CD8-positive, alpha-beta memory T cell (primary cell): ENCODE measurements at places on chromosomes 7 and 10. TPM values are rescaled to one million over a fixed set of nuclear protein-coding genes. Genes with fewer than 3 reads are reported as not detected.

Gene NXPH1
- not detected for total RNA-seq

DNA sequence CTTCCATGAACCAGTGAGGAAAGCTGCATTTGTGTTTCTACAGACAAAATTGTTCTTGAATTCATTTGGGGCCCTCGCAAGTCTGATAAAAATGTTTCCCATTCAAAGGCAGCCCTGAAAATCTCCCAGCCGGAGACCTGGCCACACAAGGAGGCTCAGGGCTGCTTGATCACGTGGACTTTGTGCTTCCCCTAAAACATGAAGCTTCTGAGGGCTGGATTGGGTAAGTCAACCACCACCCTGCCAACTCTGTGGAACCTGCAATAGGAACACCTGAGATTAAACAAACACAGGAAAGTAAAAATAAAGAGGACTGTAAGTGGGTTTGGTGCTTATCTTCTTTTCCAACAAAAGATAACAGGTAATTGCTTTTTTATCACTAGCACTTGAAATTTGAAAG is 133.8 kb downstream of the C10orf90 start:
- no peaks in the 10 kb centered on the region for H3K36me3 ChIP-seq
- no peaks in the 10 kb centered on the region for H3K4me1 ChIP-seq
- H3K27me3 ChIP-seq = no peaks in the 10 kb centered on the region
- H3K27ac ChIP-seq = no peak overlapping the region
- no peak for DNase-seq

GRCh38 chr10:71285180-71285545 is 33.9 kb upstream of the SLC29A3 start:
- H3K27ac ChIP-seq = no peak overlapping the region
- no peaks in the 10 kb centered on the region for H3K27me3 ChIP-seq
- no peaks in the 10 kb centered on the region for H3K36me3 ChIP-seq
- no peak for DNase-seq
- H3K4me1 ChIP-seq = no peaks in the 10 kb centered on the region

Gene PALD1
- total RNA-seq = 0.20 TPM

DNA sequence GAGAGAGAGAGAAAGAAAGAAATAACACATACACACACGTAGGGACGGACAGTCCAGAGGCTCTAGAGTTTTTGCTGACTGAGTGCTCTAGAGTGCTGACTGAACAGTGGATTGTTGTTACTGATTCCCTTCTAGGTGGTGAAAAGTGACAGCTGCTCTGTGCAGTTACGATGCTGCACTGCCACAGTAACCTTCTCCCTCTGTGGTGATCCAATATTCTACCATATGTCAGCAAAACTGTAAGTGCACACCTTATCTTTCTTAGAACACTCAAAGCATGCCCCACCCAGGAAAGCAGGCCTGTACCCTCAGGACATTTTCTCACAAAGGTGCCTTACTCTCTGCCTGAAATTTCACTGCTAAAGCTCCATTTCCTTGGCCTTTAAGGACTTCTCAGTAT is 1023.5 kb downstream of the TYW1 start:
- no peaks in the 10 kb centered on the region for H3K36me3 ChIP-seq
- H3K4me1 ChIP-seq = no peaks in the 10 kb centered on the region
- no peak overlapping the region for H3K27ac ChIP-seq
- H3K27me3 ChIP-seq = no peaks in the 10 kb centered on the region

Gene SLC16A9
- 0.31 TPM for total RNA-seq

Gene HMX2
- total RNA-seq = not detected

- H3K36me3 ChIP-seq = no peaks in the 10 kb centered on the region
- no peak overlapping the region for H3K4me3 ChIP-seq
- H3K27ac ChIP-seq = no peak overlapping the region
Observed at GRCh38 chr10:116158036-116158435, 115.0 kb downstream of the GFRA1 start.

Gene CYP2C8
- not detected for total RNA-seq

DNA sequence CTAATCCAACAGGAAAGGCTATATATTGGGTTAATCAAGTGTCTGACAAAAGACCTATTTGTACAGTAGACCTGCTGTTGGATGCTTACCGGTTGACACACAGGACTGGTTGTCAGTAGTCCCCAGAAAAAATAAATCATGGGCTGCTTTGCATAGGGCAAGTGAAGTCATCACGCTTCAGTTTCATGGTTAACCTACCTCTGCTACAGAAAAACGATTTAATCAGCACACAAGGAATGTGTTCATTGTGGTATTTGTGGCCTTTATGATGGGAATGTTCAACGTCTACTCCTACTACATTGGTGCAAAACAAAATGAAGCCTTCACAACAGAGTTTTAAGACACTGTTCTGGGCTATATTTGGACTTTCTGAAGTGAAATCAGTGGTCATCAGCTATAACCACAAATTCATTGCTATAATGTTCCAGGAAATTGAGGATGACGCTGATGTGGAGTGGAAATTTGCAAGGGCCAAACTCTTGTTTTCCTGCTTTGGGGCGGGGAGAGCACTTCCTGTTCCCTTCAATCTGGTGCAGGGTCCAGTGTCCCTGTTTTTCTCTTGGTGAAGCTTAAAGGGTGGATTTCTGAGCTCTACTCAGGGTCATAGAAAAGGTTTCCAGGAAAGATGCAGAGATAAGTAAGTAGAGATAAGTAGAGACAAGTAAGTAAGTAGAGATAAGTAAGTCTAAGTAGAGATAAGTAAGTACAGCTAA is 39.3 kb upstream of the GGCT start:
- no peak overlapping the region for H3K27ac ChIP-seq
- DNase-seq = no peak
- H3K4me1 ChIP-seq = no peaks in the 10 kb centered on the region
- H3K27me3 ChIP-seq = no peaks in the 10 kb centered on the region
- no peak overlapping the region for H3K4me3 ChIP-seq
- H3K36me3 ChIP-seq = no peaks in the 10 kb centered on the region

- H3K27me3 ChIP-seq = no peaks in the 10 kb centered on the region
- no peak for DNase-seq
- no peak overlapping the region for H3K4me3 ChIP-seq
- no peak overlapping the region for H3K27ac ChIP-seq
- no peaks in the 10 kb centered on the region for H3K4me1 ChIP-seq
- no peaks in the 10 kb centered on the region for H3K36me3 ChIP-seq
Observed at GRCh38 chr10:118986815-118987790, 42.4 kb upstream of the NANOS1 start.

Gene ZDHHC6
- total RNA-seq = 49.3 TPM

Gene KEL
- 0.20 TPM for total RNA-seq

Gene WDR37
- total RNA-seq = 15.8 TPM

Gene SLC26A4
- total RNA-seq = 0.78 TPM

- H3K36me3 ChIP-seq = no peaks in the 10 kb centered on the region
- no peaks in the 10 kb centered on the region for H3K27me3 ChIP-seq
- no peak overlapping the region for H3K4me3 ChIP-seq
- no peaks in the 10 kb centered on the region for H3K4me1 ChIP-seq
Observed at GRCh38 chr10:49237985-49238384, 49.8 kb upstream of the TMEM273 start.

DNA sequence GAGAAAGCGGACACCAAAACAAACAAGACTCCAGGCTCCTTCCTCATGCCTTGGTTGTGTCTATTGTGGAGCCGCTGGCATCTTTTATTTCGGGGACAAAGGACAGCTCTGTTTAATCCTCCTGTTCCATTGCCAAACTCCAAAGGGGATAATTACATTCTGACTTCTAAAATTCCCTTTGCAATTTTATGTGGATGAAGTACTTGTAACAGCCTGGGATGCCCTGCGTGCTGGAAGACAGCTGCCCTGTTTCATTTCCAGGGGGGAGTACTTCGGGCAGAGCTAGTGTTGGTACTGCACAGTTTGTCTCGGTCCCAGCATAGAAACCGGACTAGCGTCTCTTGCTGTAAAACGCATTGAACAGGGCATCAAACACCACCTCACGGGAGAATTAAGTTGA is 90.9 kb downstream of the BAMBI start:
- H3K4me3 ChIP-seq = no peak overlapping the region
- H3K36me3 ChIP-seq = no peaks in the 10 kb centered on the region
- DNase-seq = no peak
- no peaks in the 10 kb centered on the region for H3K27me3 ChIP-seq
- no peaks in the 10 kb centered on the region for H3K4me1 ChIP-seq

GRCh38 chr7:91367812-91368578 is 103.8 kb downstream of the FZD1 start:
- no peaks in the 10 kb centered on the region for H3K36me3 ChIP-seq
- no peak overlapping the region for H3K4me3 ChIP-seq
- no peak for DNase-seq
- no peak overlapping the region for H3K27ac ChIP-seq

GRCh38 chr7:99098286-99098823 is 45.6 kb downstream of the SMURF1 start:
- no peaks in the 10 kb centered on the region for H3K4me1 ChIP-seq
- H3K36me3 ChIP-seq = no peaks in the 10 kb centered on the region
- no peak for DNase-seq

Gene ALDH18A1
- total RNA-seq = 89.6 TPM

DNA sequence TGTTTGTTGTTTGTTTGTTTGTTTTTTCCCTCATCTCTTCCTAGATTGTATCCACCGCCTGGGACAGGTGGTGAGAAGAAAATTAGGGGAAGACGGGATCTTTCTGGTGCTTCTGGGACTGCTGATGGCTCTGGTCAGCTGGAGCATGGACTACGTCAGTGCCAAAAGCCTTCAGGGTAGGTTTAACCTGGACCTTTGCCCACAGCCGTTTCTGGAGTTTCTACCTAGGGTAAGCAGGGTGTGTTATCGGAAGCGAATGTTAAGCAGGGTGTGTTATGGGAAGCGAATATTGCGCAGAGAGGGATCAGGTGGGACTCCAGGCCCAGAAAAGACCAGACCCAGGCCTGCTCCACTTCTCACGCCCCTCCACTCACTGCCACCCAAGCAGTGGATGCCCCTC is 4.7 kb downstream of the CLCN1 start:
- H3K4me1 ChIP-seq = no peaks in the 10 kb centered on the region
- no peaks in the 10 kb centered on the region for H3K36me3 ChIP-seq
- no peaks in the 10 kb centered on the region for H3K27me3 ChIP-seq
- no peak for DNase-seq

Gene CRYGN
- not detected for total RNA-seq

- no peak overlapping the region for H3K27ac ChIP-seq
- H3K36me3 ChIP-seq = no peaks in the 10 kb centered on the region
- H3K4me1 ChIP-seq = no peaks in the 10 kb centered on the region
- no peaks in the 10 kb centered on the region for H3K27me3 ChIP-seq
Observed at GRCh38 chr10:95711492-95711891, 17.8 kb upstream of the TCTN3 start.

Gene PAX4
- total RNA-seq = not detected

Gene CTNNA3
- total RNA-seq = not detected

Gene NPY4R2
- not detected for total RNA-seq

GRCh38 chr10:85922356-85923129 is 444.1 kb downstream of the GRID1 start:
- no peak for DNase-seq
- H3K4me1 ChIP-seq = no peaks in the 10 kb centered on the region
- no peak overlapping the region for H3K4me3 ChIP-seq
- H3K36me3 ChIP-seq = no peaks in the 10 kb centered on the region

DNA sequence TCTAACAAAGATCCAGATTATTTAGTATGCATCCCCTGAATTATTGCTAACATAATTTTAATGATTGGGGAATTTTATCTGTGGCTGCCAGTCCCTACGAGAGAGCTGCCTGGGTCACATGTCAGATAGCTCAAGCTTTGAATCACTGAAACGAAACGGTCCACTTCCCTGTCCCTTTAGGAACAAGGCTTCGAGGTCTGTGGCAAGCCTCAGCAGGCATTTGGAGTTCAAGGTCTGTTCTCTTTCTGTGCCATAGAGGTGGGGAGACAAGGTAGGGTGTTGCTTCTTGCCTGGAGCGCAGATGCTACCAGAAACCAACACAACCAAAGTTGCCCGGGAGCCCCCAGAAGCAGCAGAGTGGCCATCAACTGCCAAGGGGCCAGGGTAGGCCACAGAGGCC is 13.9 kb upstream of the SH2D4B start:
- no peak for DNase-seq
- no peaks in the 10 kb centered on the region for H3K27me3 ChIP-seq
- no peaks in the 10 kb centered on the region for H3K36me3 ChIP-seq
- no peak overlapping the region for H3K27ac ChIP-seq
- peaks cover 54% of the 10 kb centered on the region for H3K4me1 ChIP-seq
- H3K4me3 ChIP-seq = no peak overlapping the region

Gene ADRB1
- total RNA-seq = 0.49 TPM

GRCh38 chr7:47771990-47772360 is 176.3 kb downstream of the PKD1L1 start:
- no peak for DNase-seq
- no peaks in the 10 kb centered on the region for H3K4me1 ChIP-seq
- H3K4me3 ChIP-seq = no peak overlapping the region
- no peaks in the 10 kb centered on the region for H3K36me3 ChIP-seq
- H3K27me3 ChIP-seq = no peaks in the 10 kb centered on the region

Gene HMX3
- total RNA-seq = not detected

Gene LRGUK
- total RNA-seq = 0.31 TPM

Gene HTR5A
- not detected for total RNA-seq

DNA sequence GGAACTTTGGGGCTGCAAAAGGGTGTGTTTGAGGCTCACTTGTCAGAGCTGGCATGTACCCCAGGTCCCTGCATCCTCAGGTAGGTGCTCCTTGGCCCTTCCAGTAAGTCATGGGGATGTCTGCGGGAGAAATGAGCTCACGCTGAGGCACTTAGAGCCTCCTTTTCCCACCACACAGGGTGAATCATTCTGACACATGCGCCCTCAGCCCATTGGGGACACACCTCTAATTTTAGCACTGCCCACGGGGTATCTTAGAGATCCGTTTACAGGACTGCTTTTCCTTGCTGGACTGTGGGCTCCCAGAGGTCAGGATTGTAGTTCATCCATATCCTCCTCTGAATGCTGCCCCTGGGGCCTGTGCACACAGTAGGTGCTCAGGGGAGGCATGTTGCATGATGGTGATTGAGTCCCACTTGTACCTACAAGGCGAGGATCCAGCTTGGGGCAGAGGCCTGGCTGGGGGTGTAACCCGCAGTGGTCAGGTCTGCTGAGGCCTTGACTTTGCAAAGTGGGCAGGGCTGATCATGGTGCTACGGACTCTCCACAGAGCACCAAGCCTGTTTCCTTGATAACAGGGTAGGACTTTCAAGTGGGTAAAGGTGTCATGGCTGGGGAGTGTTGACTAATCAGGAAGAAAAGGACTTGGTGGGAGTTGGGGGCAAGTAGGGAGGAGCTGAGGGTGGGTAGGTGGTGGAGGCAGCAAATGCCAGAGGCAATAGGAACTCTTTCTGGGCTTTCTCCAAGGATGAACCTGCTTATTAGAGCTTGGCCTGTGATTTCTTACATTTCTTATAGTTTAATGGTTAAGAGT is 5.8 kb downstream of the TSPAN15 start:
- no peak overlapping the region for H3K4me3 ChIP-seq
- no peaks in the 10 kb centered on the region for H3K27me3 ChIP-seq
- no peaks in the 10 kb centered on the region for H3K36me3 ChIP-seq
- no peaks in the 10 kb centered on the region for H3K4me1 ChIP-seq
- H3K27ac ChIP-seq = no peak overlapping the region
- no peak for DNase-seq

- no peaks in the 10 kb centered on the region for H3K4me1 ChIP-seq
- H3K36me3 ChIP-seq = no peaks in the 10 kb centered on the region
- H3K27me3 ChIP-seq = no peaks in the 10 kb centered on the region
- no peak overlapping the region for H3K4me3 ChIP-seq
- H3K27ac ChIP-seq = no peak overlapping the region
Observed at GRCh38 chr7:79227044-79227443, 226.4 kb downstream of the MAGI2 start.

- H3K27ac ChIP-seq = no peak overlapping the region
- DNase-seq = no peak
- H3K4me3 ChIP-seq = no peak overlapping the region
- no peaks in the 10 kb centered on the region for H3K4me1 ChIP-seq
- no peaks in the 10 kb centered on the region for H3K27me3 ChIP-seq
Observed at GRCh38 chr10:4512671-4513240, 313.3 kb upstream of the AKR1E2 start.

Gene CNTNAP2
- total RNA-seq = not detected

GRCh38 chr7:47428052-47428767 is 153.7 kb downstream of the TNS3 start:
- H3K4me3 ChIP-seq = no peak overlapping the region
- H3K27ac ChIP-seq = no peak overlapping the region
- H3K4me1 ChIP-seq = no peaks in the 10 kb centered on the region
- no peaks in the 10 kb centered on the region for H3K27me3 ChIP-seq
